NCI-H345 (cell line): ENCODE measurements at places on chromosomes 2 and 18.

GRCh38 chr18:34315591-34316352, 91.1 kb upstream of the NOL4 start:
- peak; percentile 95 for DNase-seq

DNA sequence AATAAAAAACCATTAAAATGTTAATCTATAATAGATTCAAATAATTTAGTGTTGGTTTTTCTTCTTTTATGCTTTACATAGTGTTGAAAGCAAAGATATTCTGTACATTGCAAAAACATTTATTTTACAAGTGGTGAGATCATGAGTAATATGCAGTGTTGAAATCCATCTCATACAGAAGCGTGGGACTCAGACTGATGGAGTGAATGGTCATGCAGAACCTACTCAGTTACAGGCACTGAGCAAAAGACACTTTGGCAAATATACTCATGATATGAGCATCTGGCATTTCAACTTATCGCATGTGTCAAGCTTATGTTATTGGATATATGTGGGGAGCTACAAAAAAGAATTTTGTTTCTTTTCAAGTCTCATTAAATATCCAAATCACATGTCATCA, 620.2 kb upstream of the NETO1 start:
- DNase-seq, result no peak

DNA sequence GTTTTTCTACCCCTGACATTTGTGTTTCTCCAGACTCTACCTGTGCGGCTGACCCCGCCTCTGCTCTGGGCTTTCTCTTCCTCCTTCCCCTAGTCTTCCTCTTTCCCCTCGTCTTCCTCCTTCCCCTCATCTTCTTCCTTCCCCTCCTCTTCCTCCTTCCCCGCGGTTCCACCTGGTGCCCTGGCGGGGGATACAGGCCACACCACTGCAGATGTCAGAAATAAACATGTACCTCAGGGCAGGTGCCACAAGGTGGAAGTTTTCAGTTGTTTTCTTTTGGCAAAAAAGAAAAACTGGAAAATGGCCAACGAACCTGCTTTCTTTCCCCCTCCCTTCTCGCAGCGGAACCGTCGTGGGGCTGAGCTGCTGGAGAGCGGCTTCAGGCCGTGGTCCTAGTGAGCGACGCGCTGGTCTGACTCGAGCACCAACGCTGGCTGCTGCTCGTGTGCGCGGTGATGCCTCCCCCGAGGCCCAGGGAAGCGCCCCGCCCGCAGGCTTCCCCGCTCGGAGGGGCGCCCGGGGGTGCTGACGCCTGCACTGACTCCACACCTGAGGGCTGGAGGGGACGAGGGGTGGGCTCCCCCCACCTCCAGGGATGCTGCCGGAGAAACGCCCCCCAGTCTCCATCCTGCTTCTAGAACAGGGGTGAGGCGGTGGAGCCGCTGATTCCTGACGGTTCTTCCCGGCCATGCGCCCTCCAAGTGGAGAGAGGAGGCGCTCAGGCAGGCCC, 83.7 kb upstream of the ZNF516 start:
- no peak for DNase-seq

DNA sequence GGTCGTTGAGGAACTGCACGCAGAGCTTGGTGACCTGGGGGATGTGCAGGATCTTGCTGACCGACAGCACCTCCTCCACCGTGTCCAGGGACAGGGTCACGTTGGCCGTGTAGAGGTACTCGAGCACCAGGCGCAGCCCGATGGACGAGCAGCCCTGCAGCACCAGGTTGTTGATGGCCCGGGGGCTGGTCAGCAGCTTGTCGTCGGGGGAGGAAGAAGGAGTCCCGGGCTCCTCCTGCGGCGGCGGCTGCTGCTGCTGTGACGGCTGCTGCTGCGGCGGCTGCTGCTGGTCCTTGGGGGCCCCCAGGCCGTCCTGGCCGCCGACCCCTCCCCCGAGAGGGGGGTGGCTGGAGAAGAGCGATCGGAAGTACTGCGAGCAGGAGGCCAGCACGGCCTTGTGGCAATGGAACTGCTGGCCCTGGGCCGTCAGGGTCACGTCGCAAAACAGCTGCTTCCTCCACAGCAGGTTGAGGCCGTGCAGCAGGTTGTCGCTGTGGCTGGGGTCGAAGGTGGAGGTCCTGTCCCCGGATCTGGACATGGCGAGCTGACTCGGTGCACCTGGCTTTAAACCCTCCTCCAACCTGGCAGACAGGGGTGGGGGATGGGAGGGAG, 2.7 kb downstream of the KLHL14 start:
- peak; percentile 65 for DNase-seq

- DNase-seq, result peak; percentile 97
Measured at GRCh38 chr2:216807857-216808272, 52.0 kb downstream of the TNP1 start.

GRCh38 chr2:145012214-145012670, 492.3 kb upstream of the ZEB2 start:
- peak; percentile 16 for DNase-seq

DNA sequence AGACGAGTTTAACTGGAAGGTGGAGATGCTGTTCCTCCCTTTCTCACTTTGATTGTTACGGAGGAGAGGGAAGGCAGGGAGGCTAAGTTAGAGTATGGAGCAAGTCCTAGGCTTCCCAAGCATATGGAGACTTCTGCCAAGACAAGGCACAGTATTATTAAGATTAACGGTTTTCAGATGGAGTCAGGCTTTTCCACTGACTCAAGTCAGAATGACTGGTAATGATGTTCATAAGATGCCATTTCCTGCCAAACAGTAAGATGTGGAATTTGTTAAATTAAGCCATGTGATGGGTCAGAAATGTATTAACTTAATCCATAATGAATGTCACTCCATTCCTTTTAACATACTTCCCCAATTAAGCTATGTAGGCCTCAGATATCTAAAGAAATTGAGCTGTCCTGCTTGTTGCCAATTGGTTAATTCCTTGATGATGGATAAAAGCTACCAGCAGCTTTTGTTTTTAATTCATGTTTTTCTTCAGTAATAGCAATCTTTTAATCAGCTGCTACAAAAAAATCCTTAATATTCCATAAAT, 383.7 kb downstream of the ZNF521 start:
- DNase-seq, result no peak

DNA sequence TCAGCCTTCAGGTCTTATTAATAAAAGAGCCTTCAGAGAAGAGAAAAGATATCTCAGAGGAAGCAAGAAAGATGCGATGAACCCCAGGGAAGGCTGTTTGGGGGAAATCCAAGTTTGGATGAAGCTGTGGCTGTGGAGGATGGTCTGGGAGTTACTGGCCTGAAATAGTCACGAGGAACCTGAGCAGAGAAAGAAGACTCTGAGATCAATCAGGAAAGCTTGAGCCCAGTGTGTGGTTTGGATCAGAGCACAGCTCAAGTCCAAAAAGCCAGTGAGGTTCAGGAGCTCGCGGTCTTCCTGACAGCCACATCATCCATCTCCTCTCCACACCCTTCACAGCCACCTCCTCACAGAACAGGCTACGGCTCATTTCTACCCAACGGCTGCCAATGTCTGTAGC, 87.4 kb upstream of the SERPINE2 start:
- DNase-seq, result no peak

DNA sequence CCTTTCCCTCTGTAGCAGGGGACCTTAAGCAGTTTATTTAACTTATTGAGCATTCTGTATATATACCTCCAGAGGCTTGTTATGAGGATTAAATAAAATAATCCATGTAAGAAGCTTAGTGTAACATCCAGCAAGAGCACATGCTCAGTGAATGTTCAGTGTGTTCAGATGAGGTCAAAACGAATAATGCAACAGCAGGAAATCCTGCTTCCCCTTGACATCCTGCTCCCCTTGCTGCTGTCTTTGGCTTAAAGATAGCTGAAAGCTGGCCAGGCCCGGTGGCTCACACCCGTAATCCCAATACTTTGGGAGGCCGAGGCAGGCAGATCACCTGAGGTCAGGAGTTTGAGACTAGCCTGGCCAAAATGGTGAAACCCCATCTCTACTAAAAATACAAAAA, 68.7 kb downstream of the COL4A4 start:
- no peak for DNase-seq

DNA sequence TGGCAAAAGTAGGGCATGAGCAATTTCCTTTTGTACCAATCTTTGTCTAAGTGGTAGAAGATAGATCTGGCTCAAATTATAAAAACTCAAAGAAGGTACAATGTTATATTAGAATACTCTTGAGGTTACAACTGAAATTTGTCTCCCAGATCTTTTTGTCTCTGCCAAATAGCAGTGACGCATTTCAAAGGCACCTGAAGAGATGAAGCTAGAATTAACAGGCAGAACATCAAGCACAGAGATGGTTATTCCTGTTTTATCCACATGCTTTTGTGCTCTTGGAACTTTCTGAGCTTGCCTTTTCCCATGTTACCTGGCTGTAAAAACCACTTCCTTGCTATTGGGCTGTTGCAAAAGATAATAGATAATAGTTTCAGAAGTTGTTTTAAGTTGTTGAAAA, 74.3 kb downstream of the GREB1L start:
- DNase-seq, result no peak

DNA sequence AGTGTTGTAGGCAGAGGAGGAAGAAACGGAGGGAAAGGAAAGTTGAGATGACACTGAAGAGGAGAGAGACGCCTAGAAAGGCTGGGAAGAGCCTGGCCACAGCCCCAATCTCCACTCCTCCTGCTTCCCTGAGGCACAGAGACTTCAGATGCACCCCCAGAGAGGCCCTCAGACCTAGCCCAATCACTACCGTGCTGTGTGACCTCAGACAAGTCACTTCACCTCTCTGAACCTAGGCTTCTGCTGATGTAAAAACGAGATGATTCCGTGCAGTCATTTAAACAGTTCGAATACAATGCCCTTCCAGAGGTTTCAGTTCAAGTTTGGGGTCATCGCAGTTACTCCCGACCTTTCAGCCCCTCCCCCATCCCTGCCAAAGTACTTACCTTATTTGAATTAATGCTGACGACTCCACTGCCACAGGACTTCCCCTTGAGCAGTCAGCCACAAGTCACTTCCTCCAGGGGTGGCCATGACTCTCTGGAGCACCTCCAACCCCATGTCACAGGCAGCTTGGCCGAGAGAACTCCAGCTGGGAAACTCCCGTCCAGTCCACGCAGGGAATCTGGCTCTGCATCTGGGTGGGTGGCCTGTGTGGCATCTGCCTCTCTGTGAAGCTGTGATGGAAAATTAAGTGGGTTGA, 105.2 kb upstream of the ID2 start:
- DNase-seq, result no peak

DNA sequence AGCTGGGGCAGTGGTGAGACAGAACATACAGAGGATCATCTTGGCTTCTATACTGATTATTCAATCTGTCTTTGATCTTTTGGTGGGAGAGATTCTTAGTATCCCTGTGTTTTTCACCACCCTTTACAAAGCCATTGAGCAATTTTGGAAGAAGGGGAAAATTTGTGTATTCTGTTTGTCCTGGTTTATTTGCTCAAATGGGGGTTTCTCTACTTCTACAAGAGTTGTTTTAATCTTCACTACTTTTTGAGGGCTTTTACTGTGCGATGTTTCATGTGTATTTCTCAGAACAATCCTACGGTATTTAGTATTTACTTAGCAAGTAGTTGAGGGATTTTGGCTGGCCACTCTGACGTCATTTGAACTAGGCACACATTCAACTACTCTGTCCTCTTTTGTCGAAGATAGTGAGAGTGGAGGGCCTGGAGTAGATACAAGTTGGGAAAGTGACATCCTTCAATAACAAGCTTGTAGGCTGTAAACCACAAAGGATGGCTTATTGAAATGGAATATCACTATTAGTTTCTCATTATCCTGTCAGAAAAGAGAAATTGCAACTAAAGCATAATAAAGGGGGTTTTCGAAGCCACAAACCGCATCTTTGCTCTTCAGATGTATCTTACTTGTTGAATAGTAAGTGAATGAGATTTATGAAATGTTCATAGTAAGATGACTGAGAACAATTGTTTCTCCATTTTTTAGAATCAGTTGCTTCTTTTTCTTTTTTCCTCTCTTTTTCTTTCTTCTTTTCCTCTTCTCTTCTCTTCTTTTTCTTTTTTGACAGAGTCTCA, 24.8 kb downstream of the FMNL2 start:
- no peak for DNase-seq

GRCh38 chr18:26628017-26628416, 79.7 kb upstream of the KCTD1 start:
- no peak for DNase-seq

DNA sequence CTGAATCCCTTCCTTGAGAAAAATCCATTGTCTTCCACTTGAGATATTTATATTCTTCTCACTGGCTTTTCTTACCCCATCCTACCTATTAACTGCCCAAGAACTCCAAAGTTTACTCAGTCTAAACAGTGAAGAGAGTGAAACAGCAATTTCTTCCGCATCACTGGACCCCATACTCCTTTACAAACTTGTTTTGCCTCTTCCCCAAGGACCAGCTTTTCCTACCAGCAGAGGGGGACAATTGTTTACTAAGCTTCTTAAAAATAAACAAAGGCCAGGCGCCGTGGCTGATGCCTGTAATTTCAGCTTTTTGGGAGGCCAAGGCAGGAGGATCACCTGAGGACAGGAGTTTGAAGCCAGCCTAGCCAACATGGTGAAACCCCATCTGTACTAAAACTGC, 52.0 kb downstream of the LRATD1 start:
- DNase-seq, result no peak

DNA sequence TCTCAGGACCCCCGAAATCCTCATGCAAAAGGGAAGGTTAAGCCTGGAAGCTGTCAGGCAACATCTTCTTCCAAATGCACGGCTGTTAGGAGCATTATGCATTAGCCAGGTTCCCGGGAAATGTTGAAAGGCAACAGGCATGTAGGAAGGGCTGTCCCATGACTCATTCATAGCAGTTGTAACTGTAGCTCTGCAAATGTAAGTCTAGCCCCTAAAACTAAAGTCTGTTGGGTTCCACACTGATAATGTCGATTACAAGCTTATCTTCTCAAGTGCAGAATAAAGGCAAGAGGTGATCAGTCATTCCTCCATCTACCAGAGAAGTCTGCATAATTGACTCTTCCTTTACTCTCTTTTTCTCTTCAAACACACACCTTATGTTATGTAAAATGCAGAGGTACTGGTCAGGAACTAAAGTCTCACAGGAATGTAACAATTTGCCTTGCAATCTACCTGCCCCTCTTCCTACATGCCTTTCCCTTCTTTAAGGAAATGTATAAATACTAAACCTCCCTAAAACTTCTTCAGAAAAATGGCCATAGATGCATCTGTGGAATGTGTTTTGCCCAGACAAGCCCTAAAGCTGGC, 99.8 kb downstream of the AKAIN1 start:
- DNase-seq, result no peak

- DNase-seq, result no peak
Measured at GRCh38 chr18:30487962-30488361, 554.6 kb downstream of the DSC3 start.

GRCh38 chr18:2102022-2102421, 469.3 kb downstream of the METTL4 start:
- DNase-seq, result no peak

GRCh38 chr2:230781130-230781797, 68.6 kb downstream of the CAB39 start:
- no peak for DNase-seq
